GM23338 (cell line): ENCODE measurements at places on chromosomes 7 and 10. TPM values are rescaled to one million over a fixed set of nuclear protein-coding genes. Genes with fewer than 3 reads are reported as not detected.

Gene MALRD1
- 0.42 and 1.1 TPM in 2 replicates for total RNA-seq

Gene ERVW-1
- 0.07 TPM in 1 of 2 replicates, not detected in the other for total RNA-seq

Gene CTNNA3
- 0.50 and 3.3 TPM in 2 replicates for total RNA-seq

Gene SHLD2
- 34.2 and 34.6 TPM in 2 replicates for total RNA-seq

Gene METTL2B
- 48.3 and 72.0 TPM in 2 replicates for total RNA-seq

Gene NPC1L1
- total RNA-seq = not detected in 2 replicates

Gene SH2D4B
- total RNA-seq = not detected in 2 replicates

Gene PAX4
- not detected in 2 replicates for total RNA-seq

Gene TMEM236
- total RNA-seq = 0.03 and 0.04 TPM in 2 replicates

Gene PIP
- not detected in 2 replicates for total RNA-seq

Gene CHST15
- total RNA-seq = 10.9 and 11.2 TPM in 2 replicates

Gene ASB10
- total RNA-seq = not detected in 2 replicates

Gene INMT
- total RNA-seq = 0.19 and 1.1 TPM in 2 replicates

Gene HYAL4
- total RNA-seq = not detected in 2 replicates

Gene LIMK1
- 77.9 and 96.5 TPM in 2 replicates for total RNA-seq

Gene TLL2
- total RNA-seq = 1.4 and 2.6 TPM in 2 replicates

Gene RASA4B
- 1.5 and 4.2 TPM in 2 replicates for total RNA-seq

Gene TMEM130
- 1.5 and 4.2 TPM in 2 replicates for total RNA-seq

Gene TMEM229A
- 0.16 and 0.80 TPM in 2 replicates for total RNA-seq

Gene CTTNBP2
- total RNA-seq = 22.7 and 26.8 TPM in 2 replicates

Gene NEUROD6
- total RNA-seq = not detected in 2 replicates

Gene GRM3
- 1.9 and 3.8 TPM in 2 replicates for total RNA-seq

Gene ICA1
- total RNA-seq = 37.3 and 45.2 TPM in 2 replicates

Gene GRM8
- total RNA-seq = 2.0 and 6.6 TPM in 2 replicates

Gene SGCE
- 46.1 and 52.1 TPM in 2 replicates for total RNA-seq
